ENCODE measurements at places on chromosomes 6 and 20. TPM values are rescaled to one million over a fixed set of nuclear protein-coding genes. Genes with fewer than 3 reads are reported as not detected.

PNLDC1 gene
- 1.7 TPM for polyA plus RNA-seq

GRCh38 chr6:133033263-133033662, 207.9 kb upstream of the EYA4 start:
- no peaks in the 10 kb centered on the region for H3K4me1 ChIP-seq
- H3K27me3 ChIP-seq = no peaks in the 10 kb centered on the region
- no peaks in the 10 kb centered on the region for H3K36me3 ChIP-seq

DNA sequence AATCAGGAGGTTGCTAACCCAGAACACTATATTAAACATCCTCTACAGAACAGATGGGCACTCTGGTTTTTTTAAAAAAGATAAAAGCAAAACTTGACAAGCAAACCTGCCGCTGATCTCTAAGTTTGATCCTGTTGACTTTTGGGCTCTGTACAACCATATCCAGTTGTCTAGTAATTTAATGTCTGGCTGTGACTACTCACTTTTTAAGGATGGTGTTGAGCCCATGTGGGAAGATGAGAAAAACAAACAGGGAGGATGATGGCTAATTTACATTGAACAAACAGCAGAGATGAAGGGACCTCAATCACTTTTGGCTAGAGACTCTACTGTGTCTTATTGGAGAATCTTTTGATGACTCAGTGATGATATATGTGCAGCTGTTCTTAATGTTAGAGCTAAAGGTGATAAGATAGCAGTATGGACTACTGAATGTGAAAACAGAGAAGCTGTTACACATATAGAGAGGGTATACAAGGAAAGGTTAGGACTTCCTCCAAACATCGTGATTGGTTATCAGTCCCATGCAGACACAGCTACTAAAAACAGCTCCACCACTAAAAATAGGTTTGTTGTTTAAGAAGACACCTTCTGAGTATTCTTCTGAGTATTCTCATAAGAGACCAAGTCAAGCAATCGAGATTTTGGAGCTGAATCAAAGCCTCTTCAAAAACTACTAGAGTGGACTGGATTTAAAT, 201.2 kb upstream of the SHLD1 start:
- peaks cover 3% of the 10 kb centered on the region for H3K36me3 ChIP-seq
- no peaks in the 10 kb centered on the region for H3K4me1 ChIP-seq
- no peak overlapping the region for H3K4me3 ChIP-seq
- DNase-seq = no peak

GRCh38 chr6:33248643-33248931, 23.1 kb downstream of the VPS52 start:
- H3K36me3 ChIP-seq = peaks cover under 1% of the 10 kb centered on the region
- no peak for DNase-seq
- no peaks in the 10 kb centered on the region for H3K27me3 ChIP-seq

ASF1A gene
- polyA plus RNA-seq = 8.3 TPM

GRCh38 chr6:165200178-165200577, 109.2 kb downstream of the C6orf118 start:
- H3K27ac ChIP-seq = no peak overlapping the region
- H3K4me1 ChIP-seq = no peaks in the 10 kb centered on the region
- no peak overlapping the region for H3K4me3 ChIP-seq
- H3K36me3 ChIP-seq = no peaks in the 10 kb centered on the region
- DNase-seq = no peak

VWA7 gene
- polyA plus RNA-seq = 11.9 TPM

DNA sequence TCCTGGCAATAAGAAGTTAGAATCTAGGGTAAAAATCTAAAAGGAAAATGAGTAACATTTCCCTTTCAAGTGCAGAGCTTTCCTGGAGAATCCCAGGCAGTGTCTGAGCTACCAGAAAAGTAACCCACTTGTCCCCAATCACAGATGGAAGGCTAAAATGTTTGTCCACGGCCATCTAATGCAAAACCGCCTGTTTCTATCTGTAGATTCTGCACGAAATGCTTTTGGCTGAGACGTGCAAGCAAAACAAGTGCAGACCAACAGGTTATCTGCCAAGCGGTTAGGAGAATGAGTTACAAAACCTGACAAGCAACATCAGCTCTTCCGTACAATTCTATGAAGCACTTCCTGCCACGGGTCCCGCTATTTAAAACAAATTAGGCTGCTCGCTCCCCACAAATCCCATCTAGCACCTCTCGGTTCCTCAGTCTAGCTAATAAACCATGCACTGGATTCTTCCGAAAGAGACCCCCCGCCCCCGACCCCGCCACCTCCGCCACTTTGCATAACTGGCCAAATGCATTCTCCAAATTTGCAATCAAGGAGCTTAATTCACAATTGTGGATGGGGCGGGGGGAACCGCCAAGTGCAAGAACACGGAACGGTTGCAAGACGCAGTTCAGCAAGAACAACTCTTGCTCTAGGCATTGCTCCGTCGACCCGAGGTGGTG, 1.4 kb downstream of the ELOVL5 start:
- peaks cover 7% of the 10 kb centered on the region for H3K4me1 ChIP-seq
- H3K4me3 ChIP-seq = peak overlapping the region; percentile 93
- peak overlapping the region; percentile 82 for H3K27ac ChIP-seq
- no peaks in the 10 kb centered on the region for H3K27me3 ChIP-seq
- DNase-seq = no peak

CDH22 gene
- 3.7 TPM for polyA plus RNA-seq

DNA sequence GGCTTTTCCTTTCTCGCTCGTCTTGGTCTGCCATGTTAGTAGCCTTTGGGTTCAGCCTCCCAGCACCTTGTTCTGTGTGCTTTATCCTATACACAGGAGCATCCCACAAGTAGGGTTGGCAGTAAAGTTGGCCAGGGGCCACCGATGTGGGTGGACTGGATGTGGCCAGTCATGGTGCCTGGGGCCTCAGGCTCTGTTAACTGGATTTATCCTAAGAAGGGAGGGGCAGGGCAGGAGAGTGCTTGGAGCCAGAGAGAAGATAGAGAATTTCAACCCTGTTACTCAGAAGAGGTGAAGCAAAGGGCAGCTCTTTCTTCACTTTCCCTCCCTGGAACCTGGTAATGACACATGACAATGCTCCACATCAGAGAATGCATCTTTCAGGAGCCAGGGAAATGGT, 14.1 kb upstream of the SIRPB2 start:
- no peaks in the 10 kb centered on the region for H3K27me3 ChIP-seq
- no peaks in the 10 kb centered on the region for H3K4me1 ChIP-seq
- H3K27ac ChIP-seq = no peak overlapping the region
- H3K4me3 ChIP-seq = no peak overlapping the region
- H3K36me3 ChIP-seq = no peaks in the 10 kb centered on the region

RIPPLY2 gene
- 9.4 TPM for polyA plus RNA-seq

DNA sequence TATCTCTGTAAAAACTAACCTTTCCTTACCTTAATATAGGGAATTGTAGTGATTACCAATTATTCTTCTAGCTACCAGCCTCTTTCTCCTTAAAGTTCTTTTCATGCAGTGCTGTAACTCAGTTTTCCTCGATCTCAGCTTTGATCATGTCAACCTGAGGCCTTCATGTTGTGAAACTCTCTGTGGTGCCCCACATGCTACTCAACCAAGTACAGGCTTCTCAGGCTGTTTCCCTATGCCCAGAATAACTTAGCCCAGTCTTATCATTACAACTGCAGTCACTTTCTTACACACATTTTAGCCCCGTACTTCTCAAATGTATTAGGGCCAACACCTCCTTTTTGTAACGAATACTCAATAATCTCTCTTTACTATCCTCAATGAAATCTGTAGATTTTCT, 90.1 kb upstream of the SUPT3H start:
- peaks cover 4% of the 10 kb centered on the region for H3K4me1 ChIP-seq
- H3K27me3 ChIP-seq = no peaks in the 10 kb centered on the region
- DNase-seq = no peak
- no peaks in the 10 kb centered on the region for H3K36me3 ChIP-seq

TRIM40 gene
- not detected for polyA plus RNA-seq

- H3K27ac ChIP-seq = no peak overlapping the region
- H3K27me3 ChIP-seq = no peaks in the 10 kb centered on the region
- H3K36me3 ChIP-seq = no peaks in the 10 kb centered on the region
- DNase-seq = no peak
Observed at GRCh38 chr6:145714731-145715130, 20.6 kb downstream of the EPM2A start.

GRCh38 chr20:46202766-46203509, 84.8 kb downstream of the CD40 start:
- H3K27ac ChIP-seq = no peak overlapping the region
- H3K36me3 ChIP-seq = no peaks in the 10 kb centered on the region
- H3K4me1 ChIP-seq = no peaks in the 10 kb centered on the region
- H3K27me3 ChIP-seq = peaks cover 10% of the 10 kb centered on the region

PNPLA1 gene
- polyA plus RNA-seq = not detected

- H3K4me1 ChIP-seq = peaks cover 4% of the 10 kb centered on the region
- no peak overlapping the region for H3K27ac ChIP-seq
- H3K27me3 ChIP-seq = no peaks in the 10 kb centered on the region
- H3K36me3 ChIP-seq = no peaks in the 10 kb centered on the region
- DNase-seq = no peak
Observed at GRCh38 chr6:166004471-166004870, 163.2 kb downstream of the TBXT start.

DNA sequence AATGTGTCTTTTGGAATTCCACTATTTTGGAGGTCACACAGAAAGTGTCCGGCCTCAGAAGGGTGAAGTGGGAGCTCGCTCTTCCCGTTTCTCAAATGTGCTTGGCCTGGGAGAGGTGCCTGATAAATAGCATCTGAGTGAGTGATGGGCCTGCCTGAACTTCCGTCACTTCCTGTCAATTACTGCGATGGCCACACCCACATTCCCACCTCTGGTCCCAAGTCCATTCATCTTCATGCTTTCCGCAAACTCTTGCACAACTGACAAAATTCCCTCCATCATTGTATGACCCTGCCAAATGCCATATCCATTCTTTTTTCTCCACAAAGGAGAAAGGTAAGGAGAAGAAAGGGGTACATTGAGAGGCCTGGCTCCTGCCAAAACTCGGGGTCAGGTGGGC, 169.0 kb downstream of the QKI start:
- DNase-seq = no peak
- no peak overlapping the region for H3K27ac ChIP-seq
- no peaks in the 10 kb centered on the region for H3K36me3 ChIP-seq
- H3K4me3 ChIP-seq = no peak overlapping the region

DNA sequence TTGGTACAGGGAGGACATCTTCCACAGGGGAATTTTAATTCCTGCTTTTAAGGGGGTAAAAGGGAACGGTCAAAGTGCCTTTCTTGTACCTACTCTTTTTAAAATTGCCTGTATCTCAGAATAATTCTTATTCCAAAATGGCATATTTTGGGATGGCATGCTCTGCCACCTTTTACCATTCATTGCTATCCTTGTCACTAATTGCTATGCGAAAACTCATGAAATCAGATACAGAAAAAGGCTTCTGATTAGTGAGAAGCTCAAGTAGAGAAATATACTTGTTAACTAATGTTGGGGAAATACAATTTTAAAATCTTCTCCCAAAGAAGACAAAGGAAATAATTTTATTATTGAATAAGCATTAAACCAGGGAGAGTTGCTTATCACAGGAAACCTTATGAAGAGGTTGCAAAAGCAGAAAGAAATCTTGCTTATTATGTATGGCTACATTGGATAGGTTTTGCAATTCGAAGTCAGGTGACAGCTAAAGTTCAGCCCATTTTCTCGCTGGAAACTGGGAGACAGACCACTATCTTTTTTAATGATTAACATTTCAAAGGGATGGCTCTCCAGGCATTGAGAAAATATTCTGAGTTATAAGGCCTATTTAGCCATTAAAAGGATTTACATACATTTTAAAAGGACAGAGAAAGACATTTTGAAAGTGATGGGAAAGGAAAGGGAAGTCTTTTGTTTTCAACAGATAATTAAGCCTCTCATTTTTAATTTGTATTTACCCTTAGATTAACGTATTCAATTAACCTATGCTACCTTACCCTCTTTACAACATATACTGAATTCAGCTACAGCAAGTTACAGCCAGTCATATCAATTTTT, 110.3 kb upstream of the PRSS16 start:
- no peaks in the 10 kb centered on the region for H3K4me1 ChIP-seq
- H3K4me3 ChIP-seq = no peak overlapping the region

- no peaks in the 10 kb centered on the region for H3K36me3 ChIP-seq
- DNase-seq = no peak
- no peak overlapping the region for H3K4me3 ChIP-seq
Observed at GRCh38 chr6:111552958-111553357, 52.7 kb downstream of the TRAF3IP2 start.

Data from pancreas (tissue), 10 donors.